ENCODE measurements at places on chromosomes 13 and 19.
A peak's percentile ranks its signal among the peaks of the same experiment; 100 is the strongest.

GRCh38 chr19:17091758-17092333 is 16.3 kb downstream of the MYO9B start:
- no peak for DNase-seq

DNA sequence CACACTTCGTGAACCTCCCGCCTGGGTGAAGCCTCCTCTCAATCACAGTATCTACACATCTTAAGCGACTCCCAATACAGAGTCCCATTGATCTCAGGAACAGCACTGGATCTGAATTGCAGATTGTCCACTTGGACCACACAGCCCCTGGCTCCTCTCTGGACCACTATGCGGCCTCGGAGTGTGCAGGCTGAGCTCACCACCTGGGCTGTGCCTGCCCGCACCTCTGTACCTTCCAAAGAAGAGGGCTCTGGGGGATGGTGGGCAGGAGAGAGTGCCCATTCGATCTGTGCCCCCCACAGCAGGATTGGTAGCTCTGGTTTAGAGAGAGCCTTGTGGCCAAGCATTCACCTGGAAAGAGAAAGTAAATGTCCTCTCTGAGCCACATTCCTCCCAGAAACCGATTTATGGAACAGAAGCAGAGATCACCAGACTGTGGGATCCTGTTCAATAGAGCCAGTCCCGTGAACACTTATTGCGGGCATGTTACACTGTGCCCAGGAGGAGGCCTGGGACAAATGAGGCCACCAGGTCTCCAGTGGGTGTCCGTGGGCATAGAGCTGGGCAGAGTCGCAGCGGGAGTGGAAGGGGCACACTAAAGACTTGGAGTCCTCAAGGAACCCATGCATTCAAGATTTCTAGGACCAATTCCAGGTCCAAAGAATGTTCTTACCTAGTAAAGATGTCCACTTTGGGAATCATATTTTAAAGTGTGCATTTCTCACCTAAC is 141.6 kb upstream of the SOX1 start:
- DNase-seq: no peak

DNA sequence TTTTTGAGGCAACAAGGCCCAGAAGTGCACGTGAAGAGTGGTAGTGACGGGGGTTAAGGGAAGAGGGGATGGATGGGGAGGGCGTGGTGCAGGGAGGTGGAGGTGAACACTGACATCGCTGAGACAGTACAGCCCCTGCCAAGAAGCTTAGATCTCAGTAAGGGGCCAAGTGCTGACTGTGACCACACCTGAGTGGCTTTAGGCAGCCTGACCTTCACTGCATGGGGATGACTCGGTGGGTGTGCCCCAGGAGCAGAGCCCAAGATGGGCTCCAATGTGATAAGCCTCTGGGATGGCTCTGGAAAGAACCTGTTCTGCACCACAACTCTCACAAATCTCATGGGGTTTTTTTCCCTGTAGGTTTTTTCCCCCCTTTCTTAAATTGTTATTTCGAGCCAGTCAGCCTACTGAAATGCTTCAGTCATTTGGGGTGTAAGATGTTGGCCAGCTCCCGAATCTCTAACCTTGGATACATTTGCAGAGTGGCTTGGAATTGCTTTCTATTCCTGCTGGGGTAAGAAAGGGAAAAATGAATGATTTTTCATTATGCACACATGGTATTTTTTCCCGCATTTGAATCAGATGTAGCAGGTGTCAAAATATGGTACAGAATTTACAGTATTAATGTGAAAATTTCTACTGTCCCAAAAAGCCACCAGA is 165.0 kb downstream of the TM9SF2 start:
- DNase-seq: no peak

- no peak for DNase-seq
Measured at GRCh38 chr19:4977299-4978174, 8.6 kb downstream of the KDM4B start.

DNA sequence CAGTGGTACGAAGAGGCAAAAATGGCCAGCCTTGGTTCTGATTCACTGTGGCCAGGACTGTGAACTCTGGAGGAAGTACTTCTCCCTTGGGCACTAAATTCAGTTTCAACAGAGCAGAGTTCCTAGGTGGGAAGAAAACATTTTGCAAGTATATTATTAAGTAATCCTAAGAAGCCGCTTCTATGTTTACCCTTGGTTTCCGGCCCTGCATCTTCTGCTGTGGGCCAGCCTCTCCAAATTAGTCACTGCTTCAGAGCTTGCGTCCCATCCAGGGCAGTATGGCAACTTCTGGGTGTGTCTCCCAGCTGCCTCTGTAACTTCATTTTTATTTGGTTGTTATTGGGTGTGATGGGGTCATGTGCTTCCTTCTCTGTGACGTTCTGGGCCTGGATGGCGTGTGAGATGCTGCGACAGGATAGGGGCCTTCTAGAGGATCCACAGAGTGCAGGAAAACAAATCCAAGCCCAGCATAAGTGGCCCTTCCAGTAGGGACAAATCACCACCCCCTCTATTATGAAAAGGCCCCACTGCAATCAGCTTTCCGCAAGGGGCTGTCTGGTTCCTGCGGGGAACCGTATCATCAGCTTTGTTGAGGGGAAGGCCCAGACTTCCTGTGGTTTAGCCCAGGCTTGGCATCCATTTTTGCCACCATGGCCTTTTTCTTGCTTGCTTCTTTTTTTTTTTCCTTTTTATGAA is 55.1 kb upstream of the C1QTNF9 start:
- no peak for DNase-seq

DNA sequence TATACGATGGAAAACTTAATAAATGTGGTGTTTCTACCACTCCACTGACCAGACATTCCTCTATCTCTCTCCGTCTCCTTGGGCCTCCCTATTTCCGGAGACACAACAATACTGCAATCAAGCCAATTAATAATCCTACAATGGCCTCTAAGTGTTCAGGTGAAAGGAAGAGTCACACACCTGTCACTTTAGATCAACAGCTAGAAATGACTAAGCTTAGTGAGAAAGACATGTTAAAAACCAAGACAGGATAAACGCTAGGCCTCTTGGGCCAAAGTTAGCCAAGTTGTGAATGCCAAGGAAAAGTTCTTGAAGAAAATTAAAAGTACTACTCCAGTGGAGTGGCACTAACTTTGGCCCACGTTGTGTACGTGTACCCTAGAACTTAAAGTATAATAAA is 22.5 kb downstream of the ZDHHC20 start:
- no peak for DNase-seq

DNA sequence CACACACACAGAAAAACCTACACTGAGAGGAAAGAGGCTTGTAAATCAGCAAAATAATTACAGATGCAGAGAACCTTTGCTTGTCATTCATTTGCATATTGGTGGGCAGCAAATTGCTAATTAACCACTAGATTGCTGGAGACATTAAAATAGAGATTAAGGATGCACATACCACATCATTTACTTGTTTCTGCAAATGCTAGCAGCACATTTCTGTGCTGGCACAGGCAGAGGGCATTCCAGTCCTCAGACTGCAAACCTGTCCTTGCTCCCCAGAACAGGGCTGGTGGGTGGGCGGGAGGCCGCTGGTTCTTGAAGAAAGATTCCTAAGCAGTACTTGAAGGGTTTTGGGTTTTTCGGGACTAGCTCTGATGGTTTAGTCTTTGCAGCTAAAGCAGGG is 941 bp upstream of the SIAH3 start:
- DNase-seq: no peak

GRCh38 chr13:94710881-94711560 is 1.3 kb downstream of the SOX21 start:
- DNase-seq: no peak

DNA sequence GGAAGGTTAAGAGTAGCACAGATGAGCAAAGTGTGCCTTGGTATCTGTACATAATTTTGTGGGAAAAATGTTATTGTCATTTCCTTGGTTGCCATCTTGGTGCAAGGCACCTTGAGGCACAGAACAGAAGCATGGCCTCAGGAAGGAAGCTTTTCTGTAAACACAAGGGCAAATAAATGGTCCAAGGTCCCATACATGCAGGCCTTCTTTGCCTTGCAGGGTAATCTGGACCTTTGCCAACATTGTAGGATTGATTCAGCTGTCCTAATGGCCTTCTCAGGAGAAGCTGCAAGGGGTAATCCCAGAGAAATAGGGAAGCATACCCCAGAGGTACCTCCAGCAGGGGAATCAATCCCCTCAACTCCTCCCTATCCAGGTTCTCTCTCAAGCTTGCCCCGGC is 9.0 kb upstream of the MLLT1 start:
- no peak for DNase-seq

DNA sequence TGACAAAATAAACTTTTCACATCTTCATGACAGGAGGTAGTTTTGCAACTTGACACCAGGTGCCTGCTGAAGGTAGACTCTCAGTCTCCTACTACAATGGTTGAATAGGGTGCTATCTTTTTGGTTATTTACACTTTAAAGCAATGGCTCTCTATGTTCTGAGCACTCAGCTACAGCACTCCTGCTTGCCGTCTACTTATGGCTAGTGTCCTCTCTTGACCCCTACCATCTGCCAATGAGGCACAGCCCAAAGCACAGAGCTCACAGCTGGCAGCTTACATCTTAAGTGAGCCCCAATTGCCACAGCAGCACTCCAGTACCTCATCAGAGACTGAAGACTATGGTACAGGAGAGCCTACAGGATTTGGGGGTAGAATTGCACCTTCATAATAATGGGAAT is 11.4 kb downstream of the ZNF708 start:
- no peak for DNase-seq

DNA sequence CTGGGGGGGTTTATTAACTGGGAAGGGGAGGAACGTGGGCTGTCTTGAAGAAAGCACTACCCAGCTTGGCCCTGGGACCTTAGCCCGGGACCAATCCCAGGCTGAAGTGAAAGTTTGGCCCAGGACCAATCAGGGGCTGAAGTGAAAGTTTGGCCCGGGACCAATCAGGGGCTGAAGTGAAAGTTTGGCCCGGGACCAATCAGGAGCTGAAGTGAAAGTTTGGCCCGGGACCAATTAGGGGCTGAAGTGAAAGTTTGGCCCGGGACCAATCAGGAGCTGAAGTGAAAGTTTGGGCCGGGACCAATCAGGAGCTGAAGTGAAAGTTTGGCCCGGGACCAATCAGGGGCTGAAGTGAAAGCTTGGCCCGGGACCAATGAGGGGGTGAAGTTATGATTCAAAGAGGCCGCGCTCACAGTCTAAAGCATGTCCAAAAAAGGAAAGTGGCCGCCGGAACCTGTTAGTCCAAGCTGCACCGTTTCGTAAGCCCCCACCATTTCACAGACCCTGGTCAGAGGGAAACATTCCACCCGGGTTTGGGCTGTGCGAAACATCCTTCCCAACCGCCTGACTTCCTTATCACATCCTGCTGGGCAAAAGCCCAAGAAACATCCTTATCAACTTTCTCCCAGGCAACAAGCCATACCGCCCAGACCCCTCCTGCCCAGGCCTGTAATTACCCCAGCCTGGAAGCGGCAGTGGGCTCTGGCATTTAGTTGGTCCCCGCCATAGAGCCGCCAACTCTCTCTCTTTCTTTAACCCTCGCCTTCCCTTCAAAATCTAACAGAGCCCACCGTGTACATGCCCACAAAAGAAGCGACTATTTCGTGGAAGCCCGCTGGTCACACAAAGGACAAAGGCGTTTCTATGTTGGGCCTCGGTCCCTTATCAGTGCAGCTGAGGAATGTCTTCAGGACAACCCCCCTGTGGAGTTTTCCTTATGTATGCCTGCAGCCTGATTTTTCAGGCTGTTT is 1.1 kb downstream of the ZNF850 start:
- peak; percentile 2 for DNase-seq

- DNase-seq: peak; percentile 49
Measured at GRCh38 chr19:10566658-10567410, 1.0 kb upstream of the KRI1 start.

DNA sequence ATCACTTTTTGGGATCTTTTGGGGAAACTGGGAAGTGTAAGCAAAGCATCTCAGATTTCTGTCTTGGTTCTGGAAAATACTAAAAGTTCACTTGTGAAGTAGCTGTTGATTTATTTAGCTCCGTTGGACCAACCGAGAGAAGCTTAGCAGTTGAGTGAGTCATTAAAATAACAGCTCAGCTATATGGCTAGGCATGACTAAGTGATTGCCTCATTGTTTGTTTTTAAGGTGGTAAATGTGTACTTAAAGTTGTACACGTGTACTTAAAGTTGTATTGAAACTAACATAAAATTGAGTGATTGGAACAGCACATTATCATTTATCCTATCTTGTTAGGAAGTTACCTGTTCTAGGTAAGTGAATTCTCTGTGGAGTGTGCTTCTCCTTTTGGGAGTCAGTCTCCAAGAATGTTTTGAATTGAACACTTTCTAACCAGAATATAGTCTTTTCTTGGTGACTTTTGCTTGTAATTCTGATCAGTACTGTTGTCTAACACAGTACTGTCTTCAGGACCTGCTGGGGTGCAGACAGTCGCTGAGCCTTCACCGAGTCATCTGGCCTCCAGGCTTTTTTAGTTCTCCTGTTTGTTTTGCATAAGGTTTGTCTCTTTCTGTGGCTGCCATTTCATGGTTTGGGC is 2.9 kb upstream of the DCUN1D2 start:
- DNase-seq: no peak

DNA sequence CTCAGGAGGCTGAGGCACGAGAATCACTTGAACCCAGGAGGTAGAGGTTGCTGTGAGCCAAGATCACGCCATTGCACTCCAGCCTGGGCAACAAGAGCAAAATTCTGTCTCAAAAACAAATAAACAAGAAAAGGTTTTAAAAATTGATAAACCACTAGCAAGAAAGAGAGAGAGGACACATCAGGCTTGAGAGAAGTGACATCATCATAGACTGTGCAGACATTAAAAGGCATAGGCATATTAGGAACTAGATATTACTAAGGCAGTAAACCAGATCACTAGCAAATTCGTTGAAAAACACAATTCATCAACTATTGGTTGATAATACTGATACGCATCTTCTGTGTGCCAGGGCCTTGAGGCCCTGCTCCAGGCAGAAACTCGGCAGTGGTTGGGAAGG is 7.7 kb downstream of the A1BG start:
- no peak for DNase-seq

GRCh38 chr19:861756-862580 is 2.5 kb downstream of the CFD start:
- DNase-seq: peak; percentile 35

GRCh38 chr19:2529473-2529918 is 53.6 kb downstream of the GADD45B start:
- no peak for DNase-seq

DNA sequence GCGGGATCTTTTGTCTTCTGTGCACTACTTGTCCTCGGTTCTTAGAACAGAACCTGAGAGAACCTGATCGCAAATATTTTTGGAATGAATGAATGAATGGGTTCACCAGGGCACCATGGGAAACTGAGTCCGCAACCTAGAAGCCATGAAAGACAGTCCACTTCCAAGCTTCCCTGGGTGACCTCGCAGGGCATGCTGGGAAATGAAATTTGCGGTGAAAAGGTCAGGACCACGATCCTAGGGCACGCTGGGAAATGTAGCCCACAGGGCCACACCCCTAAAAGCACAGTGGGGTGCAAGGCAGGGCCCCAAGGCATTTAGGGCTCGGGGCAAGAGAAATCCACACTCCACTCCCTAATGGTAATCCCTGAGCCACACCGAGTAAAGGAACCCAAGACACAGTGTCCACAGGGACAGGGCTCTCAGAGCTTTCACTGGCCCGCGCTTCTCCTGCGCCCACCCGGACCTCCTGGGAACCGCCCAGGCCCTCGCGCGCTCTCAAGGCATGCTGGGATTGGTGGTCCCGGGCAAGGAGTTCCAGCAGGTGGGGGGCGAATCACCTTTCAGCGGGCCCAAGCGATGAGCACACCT is 1.1 kb upstream of the PPP1R12C start:
- no peak for DNase-seq

GRCh38 chr19:6358003-6358402 is 3.3 kb upstream of the CLPP start:
- DNase-seq: no peak

GRCh38 chr13:83877651-83878355 is 4.5 kb downstream of the SLITRK1 start:
- DNase-seq: no peak

Measured in activated CD8-positive, alpha-beta memory T cell treated with anti-CD3 and anti-CD28 coated beads for 4 hours (primary cell).